ENCODE measurements at places on chromosomes 2 and 18. TPM values are rescaled to one million over a fixed set of nuclear protein-coding genes. Genes with fewer than 3 reads are reported as not detected.

TCF7L1 gene
- 6.1 TPM for total RNA-seq

FN1 gene
- total RNA-seq: 3,432 TPM

RBM44 gene
- total RNA-seq: 1.6 TPM

PROKR1 gene
- total RNA-seq: 0.11 TPM

GPAT2 gene
- 0.76 TPM for total RNA-seq

LANCL1 gene
- total RNA-seq: 71.9 TPM

CFAP65 gene
- 0.22 TPM for total RNA-seq

C2orf80 gene
- not detected for total RNA-seq

CCDC74A gene
- total RNA-seq: 6.9 TPM

MC5R gene
- total RNA-seq: not detected

SALL3 gene
- total RNA-seq: not detected
